ENCODE measurements at places on chromosomes 6 and 20. TPM values are rescaled to one million over a fixed set of nuclear protein-coding genes. Genes with fewer than 3 reads are reported as not detected.

The SLC22A2 gene
- total RNA-seq = under 0.01 TPM

The TUBB1 gene
- total RNA-seq = not detected

The LRRN4 gene
- 0.28 TPM for total RNA-seq

The RIMS1 gene
- total RNA-seq = 17.1 TPM

The EEF1A2 gene
- total RNA-seq = 0.38 TPM

The BANF2 gene
- total RNA-seq = not detected

The STX11 gene
- 3.1 TPM for total RNA-seq

The ACSS2 gene
- 28.2 TPM for total RNA-seq

The C6orf163 gene
- 0.77 TPM for total RNA-seq

The HTR1E gene
- total RNA-seq = not detected

The TXLNB gene
- total RNA-seq = under 0.01 TPM

The PREX1 gene
- total RNA-seq = 39.7 TPM

The CUTA gene
- 87.4 TPM for total RNA-seq

The VGLL2 gene
- total RNA-seq = not detected

The PRSS16 gene
- total RNA-seq = 0.19 TPM

The FAXC gene
- total RNA-seq = 0.77 TPM

The ITPR3 gene
- total RNA-seq = 9.0 TPM

The SLC25A27 gene
- 1.5 TPM for total RNA-seq

The NR2E1 gene
- total RNA-seq = not detected

The NMBR gene
- total RNA-seq = 0.28 TPM

The LHFPL5 gene
- total RNA-seq = not detected
